ENCODE measurements at places on chromosomes 2 and 18. TPM values are rescaled to one million over a fixed set of nuclear protein-coding genes. Genes with fewer than 3 reads are reported as not detected.

The CFC1 gene
- not detected for total RNA-seq

The RAB17 gene
- not detected for total RNA-seq

The RESP18 gene
- not detected for total RNA-seq

The SLC9A4 gene
- total RNA-seq, result not detected

The UGT1A3 gene
- not detected for total RNA-seq

The METAP1D gene
- total RNA-seq, result 3.9 TPM

The NAT8 gene
- total RNA-seq, result not detected

The ALPI gene
- total RNA-seq, result not detected

The SESTD1 gene
- 21.8 TPM for total RNA-seq
